ENCODE measurements at places on chromosomes 16 and 17. TPM values are rescaled to one million over a fixed set of nuclear protein-coding genes. Genes with fewer than 3 reads are reported as not detected.

PSMD11 gene
- 109 TPM for total RNA-seq

RPH3AL gene
- total RNA-seq, result 7.9 TPM

CX3CL1 gene
- total RNA-seq, result 5.1 TPM

DLX4 gene
- total RNA-seq, result not detected

EDC4 gene
- total RNA-seq, result 50.1 TPM

GINS3 gene
- 13.9 TPM for total RNA-seq

ACSM3 gene
- total RNA-seq, result 0.44 TPM

MAP1LC3B gene
- total RNA-seq, result 50.8 TPM

RGS11 gene
- total RNA-seq, result 1.1 TPM

SLFN13 gene
- 6.2 TPM for total RNA-seq

CD300LB gene
- total RNA-seq, result not detected

RNF43 gene
- not detected for total RNA-seq

NXN gene
- 10.7 TPM for total RNA-seq

TM4SF5 gene
- not detected for total RNA-seq

MYADML2 gene
- not detected for total RNA-seq

PGP gene
- total RNA-seq, result 31.4 TPM

IGF2BP1 gene
- 0.30 TPM for total RNA-seq

DPEP3 gene
- total RNA-seq, result not detected

WNT9B gene
- total RNA-seq, result not detected

VTN gene
- 0.07 TPM for total RNA-seq

LRRC37B gene
- 5.8 TPM for total RNA-seq

TBC1D3E gene
- 0.89 TPM for total RNA-seq

EVI2A gene
- 1.9 TPM for total RNA-seq

All from mammary microvascular endothelial cell (primary cell).